Ecto neural progenitor cell (in vitro differentiated cells): ENCODE measurements at places on chromosomes 11 and 22.

GRCh38 chr11:94823102-94823732 lies 55.1 kb downstream of the AMOTL1 start:
- DNase-seq: no peak

DNA sequence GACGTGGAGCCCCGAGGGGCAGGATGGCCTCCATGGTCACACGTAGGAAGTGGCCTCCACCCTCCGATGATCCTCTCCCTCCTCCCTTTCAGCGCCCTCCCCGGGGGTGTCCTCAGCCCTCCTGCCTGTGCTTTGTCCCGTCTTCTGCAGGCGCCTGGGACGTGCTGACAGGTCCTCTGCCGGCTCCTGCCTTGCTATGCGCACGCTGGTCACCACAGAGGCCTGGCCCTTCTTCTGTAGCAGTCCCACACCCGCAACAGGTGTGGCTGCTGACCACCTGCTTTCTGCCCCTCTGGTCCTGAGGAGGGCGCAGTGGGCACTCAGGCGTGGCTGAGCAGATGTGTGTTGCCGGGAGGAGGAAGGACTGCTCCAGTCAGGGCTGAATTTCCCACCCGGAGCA lies 27.7 kb upstream of the PPP6R3 start:
- no peak for DNase-seq

DNA sequence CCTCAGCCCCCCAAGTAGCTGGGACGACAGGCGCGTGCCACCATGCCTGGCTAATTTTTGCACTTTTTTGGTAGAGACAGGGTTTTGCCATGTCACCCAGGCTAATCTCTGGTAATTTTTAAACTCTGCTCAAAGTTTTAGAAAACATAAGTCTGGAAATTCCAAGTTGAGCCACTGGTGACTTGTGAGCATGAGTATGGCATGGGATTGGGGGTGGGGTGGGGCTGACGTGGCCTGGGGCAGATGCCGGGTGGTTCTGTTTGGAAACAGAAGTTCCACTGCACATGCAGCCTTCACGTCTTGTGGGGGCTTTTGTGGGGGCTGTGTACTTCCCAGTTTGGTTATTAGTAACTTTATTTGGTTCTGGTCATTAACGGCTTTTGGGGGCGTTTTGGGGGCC lies 67.3 kb downstream of the PTPRJ start:
- no peak for DNase-seq

- DNase-seq: no peak
Observed at GRCh38 chr11:19982774-19983495, 177.3 kb downstream of the DBX1 start.

- DNase-seq: peak; percentile 22
Observed at GRCh38 chr11:45000918-45001317, 50.2 kb upstream of the TP53I11 start.
